ENCODE measurements at places on chromosomes 4 and X.

DNA sequence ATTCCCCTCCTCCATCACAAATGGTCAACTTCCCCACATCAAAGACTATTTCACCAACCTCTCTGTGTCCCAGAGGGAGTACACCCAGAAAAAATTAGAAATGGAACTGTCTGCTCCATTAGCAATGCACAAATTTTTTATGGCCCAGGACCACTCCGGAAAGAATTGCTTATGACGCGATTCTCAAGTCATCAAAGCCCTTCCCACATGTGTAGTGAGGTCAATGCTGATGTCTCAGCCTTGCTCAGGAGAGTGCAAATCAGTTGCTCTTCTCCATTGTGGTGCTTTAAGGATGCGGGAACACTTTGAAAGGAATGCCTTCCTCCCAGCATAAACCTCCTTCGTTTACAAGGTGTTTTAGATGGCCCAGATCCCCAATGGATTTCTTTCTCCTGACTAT, 518.3 kb downstream of the PPARGC1A start:
- H3K27me3 ChIP-seq = no peaks in the 10 kb centered on the region
- DNase-seq = no peak
- H3K4me1 ChIP-seq = no peaks in the 10 kb centered on the region
- no peak overlapping the region for H3K4me3 ChIP-seq
- no peak overlapping the region for H3K27ac ChIP-seq
- H3K36me3 ChIP-seq = no peaks in the 10 kb centered on the region

GRCh38 chrX:64894454-64895038, 81.7 kb downstream of the ZC4H2 start:
- no peaks in the 10 kb centered on the region for H3K4me1 ChIP-seq
- no peaks in the 10 kb centered on the region for H3K36me3 ChIP-seq
- H3K27ac ChIP-seq = no peak overlapping the region
- no peak overlapping the region for H3K4me3 ChIP-seq
- H3K27me3 ChIP-seq = no peaks in the 10 kb centered on the region
- DNase-seq = no peak

- no peak overlapping the region for H3K4me3 ChIP-seq
- H3K36me3 ChIP-seq = no peaks in the 10 kb centered on the region
- no peak for DNase-seq
- H3K27ac ChIP-seq = no peak overlapping the region
Measured at GRCh38 chr4:76219299-76220055, 5.9 kb upstream of the SCARB2 start.

DNA sequence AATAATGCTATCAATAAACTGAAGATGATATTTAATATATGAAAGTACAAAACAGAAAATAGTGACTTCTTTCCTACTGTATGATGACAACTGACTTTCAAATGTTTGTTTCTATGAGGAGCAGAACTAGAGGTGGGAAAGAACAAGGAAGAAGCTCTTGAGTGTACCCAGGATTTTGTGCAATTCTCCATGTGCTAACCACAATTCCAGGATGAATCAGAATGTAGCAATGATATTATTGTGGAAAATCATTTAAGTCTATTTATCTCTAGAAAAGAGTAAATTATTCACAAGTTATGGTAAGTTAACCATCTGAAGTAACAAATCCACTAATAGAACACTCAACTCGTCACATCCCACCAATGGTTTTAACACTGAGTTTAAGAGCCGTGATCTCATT, 324.1 kb upstream of the EMCN start:
- no peaks in the 10 kb centered on the region for H3K4me1 ChIP-seq
- H3K27me3 ChIP-seq = no peaks in the 10 kb centered on the region
- DNase-seq = no peak
- H3K4me3 ChIP-seq = no peak overlapping the region
- no peak overlapping the region for H3K27ac ChIP-seq

- H3K27me3 ChIP-seq = peaks cover 16% of the 10 kb centered on the region
- peak overlapping the region; percentile 99 for H3K27ac ChIP-seq
- DNase-seq = no peak
- peaks cover under 1% of the 10 kb centered on the region for H3K36me3 ChIP-seq
Measured at GRCh38 chrX:103688946-103689345, 2.4 kb upstream of the MORF4L2 start.

DNA sequence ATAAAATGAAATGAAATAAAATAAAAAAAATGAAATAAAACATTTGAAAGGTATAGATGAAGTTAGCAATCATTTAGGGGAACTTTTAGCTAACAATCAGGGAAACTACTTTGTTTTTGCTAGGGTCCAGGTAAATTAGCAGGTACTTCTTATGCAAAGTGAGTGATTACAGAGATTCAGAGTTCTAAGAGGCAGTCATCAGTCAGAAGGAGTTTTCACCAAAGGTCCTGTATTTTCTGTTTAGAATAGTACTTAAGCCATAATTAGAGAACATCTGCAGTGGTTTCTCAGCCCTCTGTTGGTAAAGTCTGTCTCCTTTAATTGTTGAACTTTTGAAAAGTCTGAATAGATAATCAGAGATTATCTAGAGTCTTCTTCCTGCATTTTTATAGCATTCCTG, 50.6 kb downstream of the STIM2 start:
- no peak overlapping the region for H3K4me3 ChIP-seq
- no peaks in the 10 kb centered on the region for H3K36me3 ChIP-seq
- H3K27ac ChIP-seq = no peak overlapping the region
- H3K27me3 ChIP-seq = no peaks in the 10 kb centered on the region
- DNase-seq = no peak

DNA sequence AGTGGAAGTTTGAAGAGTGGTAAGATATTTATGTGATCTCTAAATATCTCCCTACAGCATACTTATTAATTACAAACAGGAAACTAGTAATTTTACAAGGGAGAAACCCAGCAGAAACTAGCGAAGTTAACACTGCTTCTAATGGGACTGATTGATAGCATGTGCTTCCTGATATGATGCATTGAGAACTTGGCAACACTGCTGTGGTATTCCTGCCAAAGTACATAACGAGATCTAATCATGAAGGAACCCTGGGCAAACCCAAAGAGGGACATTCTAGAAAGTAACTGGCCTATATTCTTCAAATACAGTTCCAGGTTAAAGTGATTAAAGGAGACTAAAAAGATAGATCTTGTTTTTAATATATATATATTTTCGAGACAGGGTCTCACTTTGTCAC, 4.6 kb upstream of the GPR34 start:
- H3K4me3 ChIP-seq = no peak overlapping the region
- H3K4me1 ChIP-seq = no peaks in the 10 kb centered on the region
- H3K36me3 ChIP-seq = no peaks in the 10 kb centered on the region
- no peaks in the 10 kb centered on the region for H3K27me3 ChIP-seq
- no peak for DNase-seq
- no peak overlapping the region for H3K27ac ChIP-seq

DNA sequence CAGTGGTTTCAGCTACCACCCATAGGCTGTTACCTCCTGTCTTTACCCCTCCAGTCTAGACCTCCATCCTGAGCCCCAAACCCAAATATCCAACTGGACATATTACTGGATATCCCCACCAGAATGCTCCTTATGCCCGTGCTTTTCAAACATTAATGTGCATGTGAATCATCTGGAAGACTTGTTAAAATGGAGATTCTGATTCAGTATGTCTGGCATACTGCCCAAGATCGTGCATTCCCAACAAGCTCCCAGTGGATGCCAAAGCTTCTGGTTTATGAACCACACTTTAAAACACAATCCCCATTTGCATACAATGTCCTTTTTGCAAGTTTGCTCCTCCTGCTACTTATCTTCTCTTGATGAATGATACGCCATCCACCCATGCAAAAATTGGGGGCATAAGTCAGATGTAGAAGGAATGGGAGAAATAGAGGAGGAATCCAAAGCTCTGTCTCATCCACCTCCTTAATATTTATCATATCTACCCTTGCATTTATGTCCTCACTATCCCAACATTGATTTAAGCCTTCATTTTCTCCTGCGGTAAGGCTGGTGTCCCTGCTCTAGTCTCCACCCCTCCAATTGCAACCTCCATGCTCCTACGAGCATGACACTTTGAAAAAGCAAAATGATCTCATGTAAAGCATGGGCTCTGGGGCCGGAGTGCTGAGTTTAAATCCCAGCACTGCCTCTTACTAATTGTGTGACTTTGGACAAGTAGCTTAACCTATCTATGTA, 7.4 kb upstream of the PGRMC1 start:
- H3K27ac ChIP-seq = no peak overlapping the region
- H3K36me3 ChIP-seq = no peaks in the 10 kb centered on the region
- no peaks in the 10 kb centered on the region for H3K4me1 ChIP-seq
- H3K4me3 ChIP-seq = no peak overlapping the region
- no peak for DNase-seq
- no peaks in the 10 kb centered on the region for H3K27me3 ChIP-seq

GRCh38 chr4:128550060-128550459, 259.4 kb upstream of the JADE1 start:
- H3K4me1 ChIP-seq = peaks cover 7% of the 10 kb centered on the region
- H3K4me3 ChIP-seq = no peak overlapping the region
- H3K27ac ChIP-seq = no peak overlapping the region
- DNase-seq = no peak
- no peaks in the 10 kb centered on the region for H3K27me3 ChIP-seq
- H3K36me3 ChIP-seq = no peaks in the 10 kb centered on the region

GRCh38 chr4:85823295-85823694, 348.3 kb downstream of the ARHGAP24 start:
- H3K36me3 ChIP-seq = no peaks in the 10 kb centered on the region
- no peaks in the 10 kb centered on the region for H3K27me3 ChIP-seq
- H3K27ac ChIP-seq = no peak overlapping the region
- DNase-seq = no peak

GRCh38 chr4:185124006-185124405, 19.1 kb upstream of the SLC25A4 start:
- H3K27me3 ChIP-seq = peaks cover 15% of the 10 kb centered on the region
- no peaks in the 10 kb centered on the region for H3K36me3 ChIP-seq
- H3K4me1 ChIP-seq = peaks cover 20% of the 10 kb centered on the region
- DNase-seq = no peak
- H3K4me3 ChIP-seq = no peak overlapping the region
- H3K27ac ChIP-seq = no peak overlapping the region

- DNase-seq = no peak
- H3K27me3 ChIP-seq = no peaks in the 10 kb centered on the region
- peaks cover 4% of the 10 kb centered on the region for H3K4me1 ChIP-seq
- no peak overlapping the region for H3K27ac ChIP-seq
Measured at GRCh38 chr4:83581411-83582288, 45.7 kb downstream of the GPAT3 start.

- no peaks in the 10 kb centered on the region for H3K4me1 ChIP-seq
- DNase-seq = no peak
- H3K27ac ChIP-seq = no peak overlapping the region
- H3K4me3 ChIP-seq = no peak overlapping the region
- no peaks in the 10 kb centered on the region for H3K36me3 ChIP-seq
Measured at GRCh38 chr4:89439533-89439932, 131.9 kb upstream of the GPRIN3 start.

- no peak overlapping the region for H3K27ac ChIP-seq
- H3K27me3 ChIP-seq = no peaks in the 10 kb centered on the region
Measured at GRCh38 chr4:182126096-182126495, 117.1 kb upstream of the TENM3 start.

GRCh38 chr4:15479913-15480185, 10.2 kb downstream of the CC2D2A start:
- peaks cover 10% of the 10 kb centered on the region for H3K4me1 ChIP-seq
- H3K36me3 ChIP-seq = peaks cover 6% of the 10 kb centered on the region
- H3K27ac ChIP-seq = peak overlapping the region; percentile 98
- H3K4me3 ChIP-seq = peak overlapping the region; percentile 75
- no peak for DNase-seq

- H3K4me3 ChIP-seq = no peak overlapping the region
- no peaks in the 10 kb centered on the region for H3K36me3 ChIP-seq
- H3K27ac ChIP-seq = no peak overlapping the region
- no peaks in the 10 kb centered on the region for H3K4me1 ChIP-seq
- no peaks in the 10 kb centered on the region for H3K27me3 ChIP-seq
- DNase-seq = no peak
Measured at GRCh38 chrX:78330540-78330939, 3.1 kb upstream of the CYSLTR1 start.

DNA sequence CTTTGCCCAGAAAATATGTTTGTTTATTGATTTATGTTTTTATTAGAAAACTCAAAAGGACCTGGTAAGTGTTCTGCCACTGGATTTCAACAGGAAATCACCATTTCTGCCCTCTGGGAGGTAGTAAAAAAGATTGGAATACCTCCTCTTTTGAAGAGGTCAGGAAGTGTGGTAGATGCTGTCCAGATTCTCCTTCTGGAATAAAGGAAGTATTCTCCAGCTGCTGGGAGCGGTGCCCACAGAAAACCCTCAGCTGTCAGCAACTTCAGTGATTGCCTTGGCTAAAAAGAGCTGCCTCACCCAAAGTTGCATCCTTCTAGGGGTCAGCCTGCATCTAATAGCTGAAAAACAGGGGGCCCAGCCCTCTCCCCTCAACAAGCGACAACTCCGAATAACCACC, 13.8 kb upstream of the ZNF674 start:
- H3K36me3 ChIP-seq = no peaks in the 10 kb centered on the region
- no peak for DNase-seq
- H3K4me3 ChIP-seq = no peak overlapping the region
- H3K27ac ChIP-seq = no peak overlapping the region

- no peaks in the 10 kb centered on the region for H3K4me1 ChIP-seq
- no peak for DNase-seq
- no peak overlapping the region for H3K4me3 ChIP-seq
- H3K27me3 ChIP-seq = no peaks in the 10 kb centered on the region
- H3K36me3 ChIP-seq = no peaks in the 10 kb centered on the region
Measured at GRCh38 chrX:108292053-108292452, 146.2 kb downstream of the COL4A6 start.

DNA sequence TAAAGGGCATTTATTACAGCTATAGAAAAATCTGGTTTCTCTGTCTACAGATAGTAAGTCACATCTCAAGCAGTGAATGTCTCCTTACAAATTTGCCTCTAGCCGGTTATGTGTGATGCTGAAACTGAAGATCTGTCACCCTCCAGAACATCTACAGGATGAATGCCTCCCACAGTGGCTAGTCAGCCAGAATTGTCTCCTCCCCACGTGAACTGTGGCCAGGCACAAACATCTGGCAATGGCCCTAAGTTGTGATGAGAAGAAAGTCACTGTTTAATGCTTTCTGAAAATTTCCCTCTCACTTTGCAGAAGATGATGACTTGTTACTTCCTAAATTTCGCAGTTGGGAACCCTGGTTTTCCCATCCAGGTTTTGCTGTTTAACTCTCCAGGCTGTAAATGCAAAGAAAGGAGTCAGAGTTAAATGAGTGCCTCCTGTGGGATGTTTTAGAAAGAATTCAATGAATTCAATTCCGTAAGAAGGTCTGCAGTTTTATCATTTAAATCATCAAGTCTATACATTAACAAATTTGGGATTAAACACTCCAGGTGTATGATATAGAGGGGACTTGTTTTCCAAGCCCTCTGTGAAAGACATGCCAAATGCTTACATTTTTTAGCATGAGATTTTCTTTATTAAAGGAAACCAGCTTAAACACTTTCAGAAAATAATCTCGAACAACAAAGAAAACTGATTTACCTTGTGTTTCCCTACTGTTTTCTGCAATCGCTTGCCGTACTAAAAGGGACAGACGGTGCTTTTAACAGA, 55.4 kb upstream of the TLR3 start:
- H3K27me3 ChIP-seq = no peaks in the 10 kb centered on the region
- H3K4me1 ChIP-seq = no peaks in the 10 kb centered on the region
- no peak for DNase-seq
- H3K27ac ChIP-seq = no peak overlapping the region

- no peak for DNase-seq
- no peak overlapping the region for H3K4me3 ChIP-seq
- H3K4me1 ChIP-seq = no peaks in the 10 kb centered on the region
Measured at GRCh38 chr4:112532267-112532666, 16.3 kb upstream of the NEUROG2 start.
